ENCODE measurements at places on chromosomes 16 and 17. TPM values are rescaled to one million over a fixed set of nuclear protein-coding genes. Genes with fewer than 3 reads are reported as not detected.

DNA sequence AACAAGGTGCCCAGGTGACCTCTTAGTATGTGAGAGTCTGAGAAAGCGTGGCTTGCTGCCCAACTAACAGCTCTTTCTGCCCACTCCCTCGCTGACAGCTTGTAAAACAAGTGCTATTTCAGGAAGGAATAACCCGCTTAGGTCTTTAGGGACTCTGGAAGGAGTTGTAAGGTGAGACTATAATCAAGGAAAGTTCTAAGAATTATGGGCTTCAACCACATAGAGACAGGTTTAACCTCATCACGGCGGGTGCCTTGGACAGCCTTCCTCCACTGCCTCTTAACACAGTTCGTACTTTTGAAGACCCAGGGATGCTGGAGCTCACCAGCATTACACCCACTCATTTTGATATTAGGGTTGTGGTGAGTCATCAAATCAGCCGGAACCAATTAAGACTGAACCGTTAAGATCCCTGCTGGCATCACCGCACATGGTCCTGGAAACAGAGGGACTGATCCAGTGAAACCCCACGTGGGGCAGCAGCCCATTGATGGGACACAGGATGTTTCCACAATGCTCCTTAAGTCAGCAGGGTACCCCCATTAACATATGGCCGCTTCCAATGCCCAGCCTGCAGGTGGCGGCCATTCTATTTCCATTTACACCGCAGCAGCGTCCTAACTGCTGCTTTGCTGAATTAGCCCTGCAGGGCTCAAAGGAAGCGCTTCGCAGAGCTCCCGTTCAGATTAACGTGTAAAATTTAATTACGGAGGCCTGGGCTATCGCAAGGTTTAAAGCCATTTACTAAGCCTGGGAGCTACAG is 176.6 kb upstream of the SDK2 start:
- DNase-seq = no peak

DNA sequence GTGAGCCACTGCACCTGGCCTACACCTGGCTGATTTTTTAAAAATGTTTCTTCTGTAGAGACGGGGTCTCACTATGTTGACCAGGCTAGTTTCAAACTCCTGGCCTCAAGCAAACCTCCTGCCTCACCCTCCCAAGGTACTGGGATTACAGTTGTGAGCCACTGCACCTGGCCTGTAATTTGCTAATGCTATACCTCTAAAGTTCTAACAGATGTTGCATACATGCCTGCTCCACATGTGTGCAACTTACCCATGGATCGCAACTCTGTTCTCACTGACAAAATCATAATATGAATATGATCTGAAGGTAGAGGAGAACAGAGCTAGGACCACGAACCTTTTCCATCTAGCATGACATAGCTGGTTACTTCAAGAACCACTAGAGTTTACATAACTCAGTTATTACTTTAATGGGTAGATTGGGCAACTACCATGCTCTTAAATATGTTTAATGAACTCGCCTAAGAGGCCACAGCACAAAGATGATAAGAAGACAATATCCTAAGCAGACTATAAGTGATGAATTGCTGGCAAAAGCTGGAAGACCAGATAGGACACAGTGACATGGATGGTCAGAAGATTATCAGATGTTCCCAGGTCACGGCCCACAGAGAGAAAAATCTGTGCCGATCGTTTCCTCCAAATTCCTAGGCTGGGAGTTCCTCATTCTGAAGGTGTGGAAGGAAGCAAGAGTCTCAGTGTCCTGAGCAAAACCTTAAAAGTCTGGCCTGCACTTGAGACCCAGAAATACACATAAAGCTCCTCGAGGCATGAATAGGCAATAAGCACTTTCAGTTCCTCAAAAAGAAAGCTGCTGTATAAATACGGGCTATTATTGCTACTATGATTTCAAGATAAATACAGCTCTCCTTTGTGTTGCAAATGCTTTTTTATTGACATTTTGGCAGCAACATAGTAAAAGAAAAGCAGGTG is 53.6 kb upstream of the ICAM2 start:
- peak; percentile 54 for DNase-seq

GRCh38 chr16:2700786-2701185 is 18.5 kb downstream of the KCTD5 start:
- DNase-seq = no peak

DNA sequence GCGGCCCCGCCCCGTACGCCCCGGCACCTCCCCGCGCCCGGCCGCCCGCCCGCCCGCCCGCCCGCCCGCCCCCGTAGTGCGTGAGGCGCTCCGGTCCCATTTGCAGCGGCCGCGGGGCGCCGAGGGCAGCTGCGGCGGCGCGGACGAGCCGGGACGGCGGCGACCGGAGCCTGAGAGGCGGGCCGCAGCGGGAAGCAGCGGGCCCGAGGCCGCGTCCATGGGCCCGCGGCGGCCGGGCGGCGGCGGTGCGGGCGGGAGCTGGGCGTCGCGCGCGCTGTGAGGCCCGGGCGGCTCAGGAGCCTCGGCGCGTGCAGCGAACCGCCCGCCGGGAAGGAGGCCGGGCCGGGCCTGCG is at the start of gene MPRIP:
Gene MPRIP (plus strand): TSS at position 74 of the 353 bp plus-strand sequence. CDS start 392 bp downstream, outside the sequence.
- no peak for DNase-seq

GRCh38 chr16:976389-976931 is 5.1 kb upstream of the SOX8 start:
- no peak for DNase-seq

- DNase-seq = no peak
Measured at GRCh38 chr17:67056746-67057490, 12.6 kb downstream of the CACNG1 start.

GRCh38 chr17:38853292-38854219 is at the start of gene RPL23:
Gene RPL23 (minus strand): TSS chr17:38853721. CDS start chr17:38853710, 11 bp downstream.
- peak; percentile 92 for DNase-seq

DNA sequence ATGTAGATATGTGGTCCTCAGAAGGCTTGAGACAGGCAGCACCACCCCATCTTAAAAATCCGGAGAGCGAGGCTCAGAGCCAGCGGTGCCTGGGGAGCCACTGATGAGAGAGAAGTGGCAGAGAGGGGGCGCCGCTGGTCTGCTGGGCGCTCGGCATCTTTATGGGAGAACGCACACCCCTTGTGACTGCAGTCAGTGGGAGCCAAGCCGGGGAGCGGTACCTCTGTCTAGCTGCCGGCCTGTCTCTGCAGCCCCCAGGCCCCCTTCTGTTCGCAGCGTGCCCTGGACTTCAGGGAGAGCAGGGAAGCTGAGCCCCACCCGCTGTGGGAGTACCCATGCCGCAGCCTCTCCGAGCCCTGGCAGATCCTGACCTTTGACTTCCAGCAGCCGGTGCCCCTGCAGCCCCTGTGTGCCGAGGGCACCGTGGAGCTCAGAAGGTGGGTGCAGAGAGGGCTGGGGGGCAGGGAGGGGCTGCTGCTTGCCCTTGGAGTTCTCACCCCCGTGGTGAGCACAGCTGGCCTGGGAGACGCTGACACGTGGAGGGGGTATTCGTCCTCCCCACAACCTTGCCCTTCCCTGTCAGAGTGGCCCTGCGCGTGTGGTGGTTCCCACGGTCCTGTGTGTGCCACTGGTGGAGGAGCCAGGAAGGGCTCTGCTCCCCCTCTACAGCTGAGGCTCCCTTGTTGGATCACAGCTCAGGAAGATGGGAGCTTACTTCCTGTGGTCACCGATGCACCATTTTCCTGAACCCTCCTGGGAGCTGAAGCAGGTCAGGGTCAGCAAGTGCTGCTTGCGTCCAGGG is 44.8 kb downstream of the PRMT7 start:
- no peak for DNase-seq

DNA sequence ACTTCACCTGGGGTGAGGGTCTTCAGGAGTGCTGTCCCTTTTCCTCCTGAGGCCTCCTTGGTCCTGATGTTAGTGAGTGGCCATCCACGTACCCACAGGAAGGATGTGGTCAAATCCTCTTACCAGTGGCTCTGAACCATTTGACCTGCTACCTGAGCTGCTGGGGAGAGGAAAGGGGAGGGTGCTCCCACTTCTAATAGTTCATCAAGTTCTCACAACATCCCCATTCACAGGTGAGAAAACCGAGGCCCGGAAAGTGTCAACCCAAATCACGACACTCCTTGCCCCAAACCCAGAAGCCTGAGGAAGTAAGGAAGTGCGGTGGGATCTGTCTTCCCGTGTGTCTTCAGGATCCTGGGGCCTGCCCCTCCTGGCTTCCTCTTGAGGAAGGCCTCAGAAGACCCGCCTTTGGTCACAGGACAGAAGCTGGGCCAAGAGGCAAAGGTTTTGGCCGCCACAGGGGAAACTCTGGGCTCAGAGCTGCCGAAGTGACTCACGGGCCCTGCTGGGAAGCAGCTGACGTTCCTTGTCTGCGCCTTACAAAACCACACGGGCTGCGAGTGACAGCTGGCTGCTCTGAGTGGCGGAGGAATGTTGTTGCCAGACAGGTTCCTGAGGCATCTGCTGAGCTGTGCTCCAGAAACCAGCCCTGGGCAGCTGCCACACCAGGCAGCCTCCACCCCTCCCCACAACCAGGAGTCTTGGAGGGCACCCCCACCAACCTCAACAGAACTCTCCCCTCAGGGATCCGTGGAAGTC is 13.9 kb upstream of the KIFC3 start:
- no peak for DNase-seq

DNA sequence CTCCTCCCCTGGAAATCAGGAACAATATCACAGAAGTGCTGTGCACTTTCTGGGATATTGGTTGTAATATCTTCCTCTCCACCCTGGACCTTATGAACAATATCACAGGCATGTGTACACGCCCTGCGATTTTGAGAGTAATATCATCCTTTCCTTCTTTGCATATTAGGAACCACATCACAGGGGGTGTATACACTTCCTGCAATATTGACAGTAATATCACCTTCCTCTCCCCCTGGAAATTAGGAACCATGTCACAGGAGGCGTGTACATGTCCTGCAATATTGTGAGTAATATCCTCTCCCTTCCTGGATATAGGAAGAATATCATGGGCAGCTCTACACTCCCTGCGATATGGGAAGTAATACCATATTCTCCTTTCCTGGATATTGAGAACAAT is 14.2 kb upstream of the TEKT5 start:
- DNase-seq = no peak

- DNase-seq = no peak
Measured at GRCh38 chr16:57019746-57020145, 30.4 kb downstream of the NLRC5 start.

Gene FN3K
- polyA plus RNA-seq = not detected

Gene TOP3A
- 14.6 TPM for polyA plus RNA-seq

Gene SOX9
- polyA plus RNA-seq = not detected

Gene CDK3
- 0.84 TPM for polyA plus RNA-seq

Gene CHTF18
- polyA plus RNA-seq = 3.5 TPM

Gene VTN
- polyA plus RNA-seq = not detected

Gene PIK3R5
- polyA plus RNA-seq = 24.8 TPM

Gene LGALS3BP
- polyA plus RNA-seq = 1.2 TPM

Gene SLC52A1
- polyA plus RNA-seq = not detected
